Stimulated activated CD8-positive, alpha-beta memory T cell treated with anti-CD3 and anti-CD28 coated beads, Interleukin-2, amount 100 ng/mL, for 1 hour (primary cell): ENCODE measurements at places on chromosomes 2 and 18.

DNA sequence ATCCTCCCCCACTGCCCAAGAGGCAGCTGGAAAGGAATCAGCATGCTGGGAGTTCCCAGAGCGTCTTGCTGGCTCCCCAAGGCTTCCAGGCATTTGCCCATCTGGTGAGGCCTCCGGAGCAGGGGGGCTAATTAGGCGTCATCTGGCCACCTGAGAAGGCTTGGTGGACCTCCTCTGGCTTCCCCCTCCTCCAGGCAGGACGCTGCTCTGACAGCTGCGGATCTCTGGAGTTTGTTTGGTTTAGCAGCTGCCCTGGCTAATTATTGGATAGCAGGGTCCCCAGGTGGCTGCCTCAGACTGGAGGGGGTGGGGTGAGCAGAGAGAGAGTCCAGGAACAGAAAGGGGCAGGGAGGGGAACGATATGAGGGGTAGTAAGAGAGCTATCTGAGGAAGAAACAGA lies 425.2 kb upstream of the MEX3C start:
- DNase-seq = no peak

GRCh38 chr18:7755753-7756475 lies 188.8 kb downstream of the PTPRM start:
- no peak for DNase-seq

- no peak for DNase-seq
These were observed 8.4 kb downstream of the TGIF1 start for GRCh38 chr18:3458378-3458777.

DNA sequence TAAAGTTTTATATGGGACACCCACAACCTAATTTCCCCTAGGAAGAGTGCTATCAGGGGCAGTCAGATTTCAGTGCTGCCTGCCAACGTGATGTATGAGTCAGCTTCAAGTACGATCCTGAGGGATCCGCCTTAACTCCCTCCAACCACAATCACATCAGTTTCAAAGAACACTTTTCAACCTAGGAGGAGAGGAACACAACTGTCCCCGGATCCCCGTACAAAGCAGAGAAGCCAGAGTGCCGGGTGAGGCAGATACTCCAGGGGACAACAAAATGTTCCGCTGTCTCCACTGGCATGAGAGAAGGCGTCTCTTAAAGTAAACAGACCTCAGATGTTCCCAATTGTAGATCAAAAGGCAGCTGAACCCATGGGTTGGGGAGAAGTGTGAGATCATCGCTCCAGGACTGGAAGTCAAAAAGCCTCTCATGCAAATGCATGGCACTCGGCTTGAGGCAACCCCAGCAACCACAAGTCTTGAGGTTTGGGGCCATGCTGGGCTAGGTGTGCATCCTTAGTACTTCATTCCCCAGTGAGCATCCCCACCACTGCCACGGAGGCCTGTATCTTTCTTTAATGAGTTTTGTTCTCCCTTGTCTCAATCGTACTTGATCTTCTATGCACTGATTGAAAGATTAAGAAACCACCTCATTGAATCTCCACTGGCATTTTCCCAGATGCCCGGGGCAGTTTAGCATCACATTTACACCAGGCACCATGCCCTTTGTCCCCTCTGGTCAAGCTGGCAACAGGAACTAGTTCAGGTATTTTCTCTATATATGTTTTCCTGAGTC lies 91.0 kb upstream of the CCBE1 start:
- no peak for DNase-seq

- DNase-seq = no peak
These were observed 44.4 kb downstream of the PTPN2 start for GRCh38 chr18:12839526-12840196.

- no peak for DNase-seq
These were observed 7.2 kb downstream of the CHPF start for GRCh38 chr2:219536425-219536824.

- DNase-seq = no peak
These were observed 29.0 kb downstream of the ZC3H6 start for GRCh38 chr2:112304298-112304941.

GRCh38 chr18:26792661-26793060 lies 72.8 kb downstream of the AQP4 start:
- DNase-seq = no peak

- DNase-seq = no peak
These were observed 339.4 kb upstream of the TNP1 start for GRCh38 chr2:217199255-217199630.

- DNase-seq = no peak
These were observed 245.6 kb downstream of the NDUFA10 start for GRCh38 chr2:239779584-239779983.

DNA sequence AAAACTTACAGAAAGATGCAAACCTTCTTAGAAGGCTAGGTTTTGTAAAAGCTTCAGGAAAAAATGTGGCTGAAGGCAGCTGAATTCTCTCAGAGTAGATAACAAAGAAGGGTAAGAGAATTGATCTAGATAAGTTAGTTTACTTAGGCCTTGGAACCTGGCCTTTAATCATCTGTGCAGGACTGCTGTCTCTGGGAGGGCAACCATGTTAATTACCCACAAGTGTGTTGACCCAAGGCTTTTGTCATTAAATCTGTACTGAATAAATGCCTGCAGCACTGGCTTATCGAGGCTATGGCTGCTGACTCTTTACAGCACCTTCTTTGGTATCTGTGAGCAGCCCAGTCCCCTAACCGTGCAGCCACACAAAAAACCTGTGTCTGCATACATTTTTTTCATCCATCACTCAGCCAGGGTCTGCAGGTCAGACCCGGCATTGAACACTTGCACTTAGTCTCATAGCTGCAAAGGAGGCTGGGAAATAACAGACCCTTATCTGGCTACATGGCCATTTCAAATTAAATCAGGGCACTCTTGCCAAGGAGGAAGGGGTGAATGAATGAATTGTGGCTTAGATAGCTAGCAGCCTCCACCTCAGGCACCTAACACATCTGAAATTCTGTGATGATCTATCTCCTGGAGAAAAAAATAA lies 120.2 kb upstream of the MSH2 start:
- DNase-seq = no peak
